Coronary artery (tissue), 2 donors: ENCODE measurements at places on chromosomes 12 and 14.

GRCh38 chr14:69675877-69676416 is 64.6 kb downstream of the SUSD6 start:
- no peak for DNase-seq

DNA sequence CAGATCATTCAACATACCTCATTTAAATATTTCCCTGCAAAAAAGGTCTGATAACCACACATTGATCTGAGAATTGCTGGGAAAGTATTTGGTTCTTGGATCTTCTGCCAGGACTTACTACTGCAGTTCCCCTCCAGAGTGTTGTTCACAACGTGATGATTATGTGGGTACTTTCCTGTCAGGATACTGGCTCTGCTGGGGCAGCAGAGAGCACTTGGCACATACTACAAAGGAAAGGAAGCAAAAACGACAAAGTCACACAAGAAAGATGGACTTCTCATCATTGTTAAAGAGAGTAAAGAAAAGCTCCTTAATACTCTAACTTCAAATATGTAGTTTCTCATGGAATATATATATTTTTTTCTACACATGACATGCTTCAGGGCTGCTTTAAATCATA is 11.5 kb downstream of the GNS start:
- no peak for DNase-seq

GRCh38 chr12:24069532-24070395 is 120.3 kb upstream of the SOX5 start:
- no peak for DNase-seq

- DNase-seq, result no peak
Observed at GRCh38 chr14:89000007-89000942, 175.8 kb downstream of the TTC8 start.

DNA sequence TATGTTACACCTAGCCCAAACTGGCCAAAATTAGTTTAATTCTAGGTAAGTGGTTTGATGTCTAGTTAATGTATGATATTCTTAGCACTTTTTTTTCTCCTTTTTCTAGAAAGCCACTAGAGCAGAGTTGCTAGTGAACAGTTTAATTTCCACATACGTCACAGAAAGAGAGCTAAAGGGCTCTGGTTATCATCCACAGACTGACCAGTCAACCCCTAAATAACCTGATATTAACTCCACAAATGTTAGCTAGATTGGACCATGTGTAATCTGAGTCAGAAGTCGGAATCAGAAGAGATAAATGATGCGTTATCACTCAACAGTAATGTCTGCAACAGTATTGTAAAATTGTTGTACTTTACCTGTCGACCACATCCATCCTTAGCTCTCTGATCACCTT is 74.9 kb downstream of the USP15 start:
- DNase-seq, result no peak

DNA sequence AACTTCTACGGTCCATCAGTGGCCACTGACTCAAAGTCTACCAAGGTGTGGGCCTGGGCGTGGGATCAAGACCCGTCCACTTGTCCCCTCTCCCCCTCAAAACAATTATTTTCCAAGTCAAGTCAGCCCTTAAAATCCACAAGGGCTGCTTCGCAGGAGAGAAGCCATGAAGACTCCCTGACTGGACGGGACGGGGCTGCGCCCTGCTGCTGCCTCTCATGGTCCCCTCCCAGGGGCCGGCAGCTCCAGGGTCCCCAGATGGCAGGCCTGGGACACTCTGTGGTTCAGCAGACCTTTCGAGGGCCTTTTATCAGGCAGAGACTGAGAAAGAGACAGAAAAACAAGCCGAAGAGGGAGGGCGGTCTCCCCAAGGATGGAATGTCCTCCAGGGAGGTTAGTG is 10.8 kb downstream of the NGB start:
- no peak for DNase-seq

DNA sequence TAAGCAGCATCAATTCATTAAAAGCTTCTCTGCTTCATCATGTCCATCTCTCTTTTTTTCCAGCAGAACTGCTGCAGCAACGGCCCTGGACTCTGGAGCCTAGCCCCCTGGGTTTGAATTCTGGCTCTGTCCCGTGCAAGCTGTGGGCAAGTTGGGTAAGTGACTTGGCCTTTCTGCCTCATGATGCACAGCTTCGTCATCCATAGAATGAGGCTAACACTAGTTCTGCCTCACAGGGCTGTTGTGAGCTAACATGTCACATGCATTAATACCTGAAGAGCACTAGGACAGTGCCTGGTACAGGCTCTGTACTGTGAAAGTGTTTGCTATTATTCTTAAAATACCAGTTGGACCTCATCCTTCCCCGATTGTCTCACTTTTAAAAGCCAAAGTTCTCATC is 4.2 kb downstream of the KRT82 start:
- DNase-seq, result no peak

- no peak for DNase-seq
Observed at GRCh38 chr14:26729851-26730250, 132.0 kb upstream of the NOVA1 start.
